ENCODE measurements at places on chromosomes 1 and 21. TPM values are rescaled to one million over a fixed set of nuclear protein-coding genes. Genes with fewer than 3 reads are reported as not detected.

Gene GSTM2
- total RNA-seq = 4.8 TPM

Gene PRELP
- 0.01 TPM for total RNA-seq

Gene LGR6
- 0.90 TPM for total RNA-seq

Gene ELAPOR1
- total RNA-seq = 0.33 TPM
